Activated B cell treated with CpG ODN at 0.5 μM for 24 hours (primary cell): ENCODE measurements at places on chromosomes 2 and 18.

- no peak for DNase-seq
Observed at GRCh38 chr18:32270341-32270740, 80.5 kb downstream of the MEP1B start.

- no peak for DNase-seq
Observed at GRCh38 chr2:171787333-171788072, 100.2 kb downstream of the DYNC1I2 start.

DNA sequence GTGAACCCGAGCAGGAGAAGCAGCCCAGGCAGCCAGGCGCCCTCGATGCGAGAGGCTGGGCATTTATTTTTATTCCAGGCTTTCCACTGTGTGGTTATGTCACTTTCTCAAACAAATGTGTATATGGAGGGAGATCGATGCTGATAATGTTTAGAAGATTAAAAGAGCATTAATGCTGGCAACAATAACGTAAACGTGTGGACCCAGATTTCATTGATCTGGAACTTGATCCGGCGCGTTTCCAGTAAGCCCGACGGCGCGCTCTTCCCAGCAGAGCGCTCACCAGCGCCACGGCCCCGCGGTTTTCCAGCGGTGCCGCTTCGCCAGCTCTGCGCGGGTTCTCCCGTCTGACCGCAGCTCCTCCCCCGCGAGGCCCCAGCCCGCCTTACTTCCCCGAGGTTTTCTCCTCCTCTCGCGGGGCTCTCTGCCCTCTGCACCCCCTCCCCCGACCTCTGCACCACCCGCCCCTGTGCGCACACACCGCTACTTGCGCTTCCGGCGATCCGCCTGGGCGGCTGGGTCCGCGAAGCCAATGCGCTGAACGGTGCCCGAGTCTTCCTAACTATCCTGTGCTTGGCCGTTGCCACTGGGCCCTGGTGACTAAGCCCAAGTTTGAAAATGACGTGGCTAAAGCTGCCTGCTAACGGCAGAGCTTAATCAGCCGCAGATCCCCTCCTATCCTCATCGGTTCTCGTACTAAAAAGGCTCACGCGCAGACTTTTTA lies 6.1 kb downstream of the ONECUT2 start:
- no peak for DNase-seq

GRCh38 chr2:141806090-141806489 lies 324.7 kb downstream of the LRP1B start:
- no peak for DNase-seq
